ENCODE measurements at places on chromosomes 1 and 21. TPM values are rescaled to one million over a fixed set of nuclear protein-coding genes. Genes with fewer than 3 reads are reported as not detected.

GRCh38 chr21:34640858-34641257 is 25.9 kb upstream of the RCAN1 start:
- DNase-seq = no peak

DNA sequence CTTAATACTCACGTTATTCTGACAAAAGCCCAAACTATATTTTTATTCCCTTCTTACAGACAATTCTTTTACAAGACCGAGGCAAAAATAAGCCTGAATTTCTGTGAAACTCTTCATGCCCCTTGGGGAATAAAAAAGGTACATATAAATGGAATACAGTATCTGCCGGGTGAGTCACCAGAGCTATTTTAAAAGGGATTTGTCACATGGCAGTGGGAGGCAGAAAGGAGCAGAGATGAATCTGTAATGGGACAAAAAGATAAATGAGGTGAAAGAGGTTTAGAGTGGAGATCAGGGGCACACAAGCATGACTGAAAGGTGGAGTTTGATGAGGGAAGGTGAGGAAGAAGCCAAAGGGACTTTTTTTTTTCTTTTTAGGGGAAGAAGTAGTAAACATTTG is 8.8 kb downstream of the XCL1 start:
- no peak for DNase-seq

DNA sequence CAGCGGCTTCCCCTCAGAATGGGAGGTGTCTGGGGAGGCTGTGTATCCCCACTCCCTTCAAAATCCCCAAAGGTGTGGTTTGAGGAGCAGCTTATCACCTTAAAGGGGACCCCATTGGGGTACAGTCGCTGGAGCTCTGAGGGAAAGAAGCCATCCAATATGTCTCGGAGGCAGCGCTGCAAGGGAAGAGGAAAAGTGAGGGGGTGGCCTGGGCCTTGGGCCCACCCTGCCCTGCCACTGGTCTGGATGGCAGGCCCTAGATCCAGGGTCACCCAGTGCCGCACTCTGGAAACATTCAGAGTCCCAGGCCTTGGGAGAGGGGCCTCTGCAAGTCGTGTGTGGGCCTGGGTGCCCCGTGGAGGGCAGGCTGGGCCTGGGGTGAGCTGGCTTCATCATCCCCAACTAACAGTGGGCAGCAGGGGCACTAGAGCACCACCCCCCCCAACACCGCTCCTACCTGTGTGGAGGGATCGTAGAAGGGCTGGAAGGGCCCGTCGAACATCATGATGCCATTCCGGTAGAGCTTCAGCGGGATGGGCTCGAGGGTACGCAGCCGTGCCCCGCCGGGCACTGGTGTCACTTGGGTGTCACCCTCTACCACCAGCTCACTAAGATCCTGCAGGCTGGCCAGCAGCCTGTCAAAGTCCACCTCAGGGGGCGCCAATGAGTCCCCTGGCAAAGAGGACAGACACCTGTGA is 5.6 kb downstream of the SH3BGRL3 start:
- DNase-seq = no peak

GRCh38 chr1:167465018-167465417 is 53.3 kb downstream of the CD247 start:
- no peak for DNase-seq

- DNase-seq = no peak
Observed at GRCh38 chr21:45939521-45940045, 42.0 kb upstream of the COL6A1 start.

DNA sequence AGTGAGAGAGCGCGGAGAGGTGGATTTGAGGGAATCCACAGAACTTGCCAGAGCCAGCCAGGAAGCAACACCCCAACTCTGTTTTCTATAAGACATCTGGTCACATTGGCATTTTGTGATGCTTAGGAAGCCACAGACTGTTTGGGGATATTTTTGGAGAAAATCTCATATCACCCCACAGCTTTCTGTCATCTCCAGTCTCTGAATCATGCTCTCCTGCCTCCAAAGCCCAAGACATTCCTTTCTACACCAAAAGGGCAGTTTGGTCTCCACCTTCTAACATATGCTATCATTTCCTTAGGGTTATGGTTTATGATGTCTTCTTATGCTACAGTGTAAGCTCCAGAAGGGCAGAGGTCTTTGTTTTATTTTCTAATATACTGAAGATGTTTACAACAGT is 14.4 kb upstream of the BCL10 start:
- DNase-seq = no peak

- no peak for DNase-seq
Observed at GRCh38 chr1:203133970-203134725, 6.6 kb downstream of the ADORA1 start.

- DNase-seq = no peak
Observed at GRCh38 chr21:46052703-46053651, 44.9 kb upstream of the COL6A2 start.

GRCh38 chr1:230407351-230407750 is 18.8 kb downstream of the PGBD5 start:
- no peak for DNase-seq

DNA sequence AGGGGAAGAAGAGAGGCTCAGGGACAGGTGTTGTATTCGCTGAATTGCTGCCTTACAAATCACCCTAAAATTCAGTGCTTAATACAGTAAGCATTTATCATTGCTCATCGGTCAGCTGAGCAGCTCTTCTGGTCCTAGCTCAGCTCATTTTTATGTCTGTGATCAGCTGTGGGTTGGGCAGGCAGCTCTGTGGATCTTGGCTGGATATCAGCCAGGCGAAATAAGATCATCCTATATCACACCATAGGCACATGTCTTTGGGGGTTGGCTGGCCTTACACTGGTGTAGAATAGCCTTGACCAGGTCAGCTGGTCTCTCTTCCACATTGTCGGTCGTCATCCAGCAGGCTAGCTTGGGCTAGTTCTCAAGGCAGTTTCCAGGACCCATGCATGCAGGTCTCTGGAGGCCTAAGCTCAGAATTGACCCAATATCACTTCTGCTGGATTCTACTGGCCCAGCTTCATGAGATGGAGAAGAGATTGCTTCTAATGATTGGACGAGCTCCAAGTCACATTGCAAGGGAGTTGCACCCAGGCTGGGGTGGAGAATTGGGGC is 448.6 kb downstream of the KIF26B start:
- DNase-seq = no peak

DNA sequence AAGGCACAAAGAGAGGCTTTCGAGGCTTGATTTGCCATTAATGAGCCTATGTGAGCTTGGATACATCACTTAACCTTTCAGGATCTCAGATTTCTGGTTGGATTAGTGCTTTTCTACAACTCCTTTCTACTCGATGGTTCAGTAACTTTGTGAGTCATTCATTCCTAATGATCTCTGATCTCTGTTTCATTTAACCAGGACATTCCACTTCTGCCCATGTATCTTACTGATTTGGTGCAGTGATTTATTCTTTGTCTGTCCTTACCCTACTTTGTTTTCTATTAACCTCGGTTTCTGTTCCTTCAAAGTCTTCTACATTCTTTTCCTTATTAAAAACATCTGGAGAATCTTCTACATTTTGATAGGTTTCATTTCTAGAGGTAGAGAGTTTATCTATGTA is 94.6 kb upstream of the ZBTB18 start:
- DNase-seq = no peak

DNA sequence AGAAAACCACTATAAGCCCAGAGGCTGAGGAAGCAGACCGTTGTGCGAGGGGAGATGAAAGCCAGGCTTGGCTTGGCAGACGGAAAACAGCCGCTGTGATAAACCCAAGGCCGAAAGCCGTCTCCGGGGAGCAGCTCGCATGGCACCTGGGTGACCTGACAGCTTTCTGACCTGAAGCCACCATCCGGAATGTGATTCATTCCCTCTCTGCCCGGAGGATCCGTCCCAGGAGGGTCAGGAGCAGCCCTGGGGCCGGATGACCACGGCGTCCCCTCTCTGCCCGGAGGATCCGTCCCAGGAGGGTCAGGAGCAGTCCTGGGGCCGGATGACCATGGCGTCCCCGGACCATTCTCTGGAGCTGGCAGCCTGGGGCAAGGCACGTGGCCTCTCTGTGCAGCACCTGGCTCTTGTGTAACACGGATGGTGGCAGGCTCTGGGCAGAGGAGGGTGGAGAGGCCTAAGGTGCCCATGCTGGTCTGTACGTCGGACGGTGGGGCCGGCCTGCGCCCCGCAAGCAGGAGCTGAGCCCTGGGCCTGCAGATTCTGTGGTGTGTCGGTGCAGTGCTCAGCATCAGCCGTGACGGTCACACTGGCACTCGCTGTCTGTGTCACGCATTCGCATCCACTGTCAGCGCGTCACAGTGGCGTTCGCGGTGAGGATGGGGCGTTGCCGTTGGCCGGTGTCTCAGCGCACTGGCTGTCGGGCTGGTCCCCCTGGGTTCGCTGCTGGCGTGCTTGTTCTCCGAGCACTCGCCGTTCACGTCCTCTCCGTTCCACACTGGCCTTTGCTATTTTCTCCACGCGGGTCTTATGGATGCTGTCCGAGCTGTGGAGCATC is 50.3 kb downstream of the SLX9 start:
- DNase-seq = no peak

Gene SHE
- 13.5 TPM for total RNA-seq

Gene LRRC53
- total RNA-seq = not detected

Gene FCRL5
- 0.10 TPM for total RNA-seq

Gene IGSF21
- 3.0 TPM for total RNA-seq

Gene FAM3B
- not detected for total RNA-seq

Gene KCNJ9
- 0.06 TPM for total RNA-seq

Gene CYP2J2
- total RNA-seq = 63.9 TPM

Gene PCAT6
- total RNA-seq = 1.7 TPM

Gene SLFNL1
- 0.21 TPM for total RNA-seq
